NB4 (cell line): ENCODE measurements at places on chromosomes 7 and 10.
A peak's percentile ranks its signal among the peaks of the same experiment; 100 is the strongest.

- DNase-seq, result no peak
Observed at GRCh38 chr7:99559175-99559915, 903 bp downstream of the ZNF655 start.

DNA sequence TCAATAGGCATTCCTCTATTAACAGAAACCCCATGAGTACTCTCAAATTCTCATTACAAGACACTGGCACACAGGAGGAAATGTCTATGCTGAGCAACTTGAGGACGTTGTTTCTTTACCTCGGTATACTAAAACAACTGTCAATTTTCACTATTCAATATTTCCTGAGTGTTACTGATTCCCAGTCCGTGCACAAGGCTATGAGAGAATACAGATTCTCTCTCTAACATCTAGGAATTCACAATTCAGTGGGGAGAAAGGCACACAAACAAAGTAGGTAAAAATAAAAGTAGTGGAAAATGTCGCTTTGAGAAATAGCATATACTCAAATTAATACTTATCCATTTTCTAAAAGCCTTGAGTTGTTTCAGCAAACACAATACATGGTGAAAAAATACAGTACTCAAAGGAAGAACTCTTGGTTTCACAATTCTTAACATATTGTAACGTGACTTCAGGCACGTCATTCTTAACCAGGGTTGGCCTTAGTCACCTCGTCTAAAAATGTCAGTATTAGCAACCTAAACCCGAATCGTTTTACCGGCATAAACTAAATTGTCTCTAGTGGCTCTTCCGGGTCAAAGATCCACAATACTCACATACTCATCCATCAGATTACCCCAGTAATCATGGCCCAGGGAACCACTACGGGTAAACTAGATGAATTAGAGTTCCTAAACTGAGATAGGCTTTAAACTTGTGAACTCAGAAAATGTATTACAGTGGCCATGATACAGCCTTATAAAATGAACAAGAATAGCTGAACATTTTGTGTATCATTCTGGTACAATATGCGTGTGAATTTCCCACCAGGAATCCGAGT, 1.5 kb downstream of the IPMK start:
- DNase-seq, result peak; percentile 72

DNA sequence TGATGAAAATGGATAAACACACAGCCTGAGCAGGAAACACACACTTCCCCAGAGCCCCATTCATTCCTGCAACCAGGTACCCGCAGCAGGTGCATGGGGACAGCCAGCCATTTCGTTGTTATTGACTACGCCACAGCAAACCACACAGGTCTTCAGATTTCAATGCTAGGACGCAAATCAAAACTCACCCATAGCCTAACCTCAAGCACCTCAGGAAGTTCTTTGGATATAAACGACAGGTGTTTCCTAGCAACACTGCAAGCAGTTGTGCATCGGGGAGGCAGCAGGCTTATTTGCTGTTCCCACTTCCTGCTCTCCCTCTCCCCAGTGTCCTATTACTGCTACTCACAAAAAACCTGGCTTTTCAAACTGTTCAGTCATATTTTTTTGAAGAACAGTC, 176.5 kb upstream of the FRMD4A start:
- DNase-seq, result no peak

DNA sequence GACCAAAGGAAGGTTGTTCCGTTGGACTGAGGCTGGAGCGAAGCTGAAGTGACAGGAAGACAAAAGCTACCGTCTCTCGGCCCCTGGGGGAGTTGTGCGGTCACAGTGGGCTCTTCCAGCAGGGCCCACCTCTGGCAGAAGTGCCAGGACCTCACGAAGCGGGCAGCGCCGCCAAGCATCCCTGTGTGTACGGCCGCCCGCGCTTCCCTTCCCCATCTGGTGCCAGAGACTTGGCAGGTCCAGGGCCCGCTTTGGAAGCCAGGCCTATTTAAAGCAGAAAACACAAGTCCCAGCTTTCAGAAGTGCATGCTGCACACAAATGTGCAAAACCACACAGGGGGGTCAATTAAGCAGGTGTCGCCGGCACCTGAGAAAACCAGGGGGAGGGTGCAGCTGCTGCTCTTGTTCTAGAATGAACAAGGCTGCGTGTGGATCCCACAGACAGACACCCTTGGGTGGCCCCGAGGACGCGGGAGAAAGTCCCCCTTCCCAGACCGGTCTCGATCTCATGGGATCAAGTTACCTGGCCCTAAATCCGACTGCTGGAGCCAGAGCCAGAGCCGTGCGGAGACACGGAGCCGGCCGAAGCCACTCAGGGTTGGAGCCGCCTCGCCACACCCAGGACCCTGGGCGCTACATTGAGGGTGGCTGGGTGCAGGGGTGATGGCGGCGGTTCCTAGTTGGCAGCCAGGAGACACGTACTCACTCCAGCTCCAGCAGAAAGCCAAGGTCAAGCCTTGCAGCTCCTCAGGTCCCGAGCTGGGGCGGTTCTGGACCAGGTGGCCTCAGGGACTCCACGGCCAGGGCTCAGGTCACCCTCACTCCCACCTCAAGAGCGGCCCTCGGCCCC, 51.8 kb upstream of the PPP2R2D start:
- DNase-seq, result no peak

- no peak for DNase-seq
Observed at GRCh38 chr7:158310924-158311666, 276.5 kb downstream of the PTPRN2 start.

- peak; percentile 60 for DNase-seq
Observed at GRCh38 chr7:141974831-141975230, 1.3 kb upstream of the TAS2R38 start.

GRCh38 chr10:112471878-112472487, 25.0 kb downstream of the VTI1A start:
- DNase-seq, result peak; percentile 70

DNA sequence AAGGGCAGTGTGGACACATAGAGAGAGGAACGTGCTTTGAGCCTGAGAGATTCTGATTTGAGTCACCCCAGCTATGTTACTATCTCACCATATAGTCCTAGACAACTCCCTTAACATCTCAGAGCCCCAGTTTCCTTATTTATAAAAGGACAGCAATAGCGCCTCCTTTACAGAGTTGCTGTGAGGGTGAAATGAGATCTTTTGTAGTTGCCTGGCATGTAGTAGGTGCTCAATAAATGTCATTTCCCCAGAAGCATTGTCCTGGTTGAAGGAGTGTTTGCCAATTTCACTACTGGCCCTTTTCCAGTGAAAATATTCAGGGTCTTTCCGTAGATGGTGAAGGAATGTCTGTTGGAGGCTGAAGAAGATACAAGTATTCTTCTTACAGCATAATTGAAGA, 51.3 kb upstream of the FAM180A start:
- DNase-seq, result no peak

DNA sequence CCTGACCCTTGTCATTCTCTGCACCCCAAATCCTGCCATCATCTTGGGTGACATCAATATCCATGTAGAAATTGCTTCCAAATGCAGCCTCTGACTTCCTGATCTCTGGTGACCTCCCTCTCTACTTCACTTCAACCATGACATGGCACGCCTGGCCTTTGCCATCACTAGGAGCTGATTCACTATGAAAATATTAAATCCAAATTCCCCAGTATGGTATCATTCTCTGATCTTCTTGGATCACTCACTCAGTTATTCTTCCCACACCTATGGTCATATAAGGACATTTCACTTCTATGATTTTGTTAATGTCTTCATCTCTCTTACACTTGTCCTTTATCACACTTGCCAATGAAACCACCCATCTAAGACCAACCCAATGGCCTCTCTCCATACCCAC, 73.7 kb upstream of the ODAD2 start:
- DNase-seq, result no peak

- no peak for DNase-seq
Observed at GRCh38 chr7:51349820-51350545, 33.4 kb upstream of the COBL start.

- no peak for DNase-seq
Observed at GRCh38 chr7:81112731-81113130, 193.9 kb upstream of the SEMA3C start.

DNA sequence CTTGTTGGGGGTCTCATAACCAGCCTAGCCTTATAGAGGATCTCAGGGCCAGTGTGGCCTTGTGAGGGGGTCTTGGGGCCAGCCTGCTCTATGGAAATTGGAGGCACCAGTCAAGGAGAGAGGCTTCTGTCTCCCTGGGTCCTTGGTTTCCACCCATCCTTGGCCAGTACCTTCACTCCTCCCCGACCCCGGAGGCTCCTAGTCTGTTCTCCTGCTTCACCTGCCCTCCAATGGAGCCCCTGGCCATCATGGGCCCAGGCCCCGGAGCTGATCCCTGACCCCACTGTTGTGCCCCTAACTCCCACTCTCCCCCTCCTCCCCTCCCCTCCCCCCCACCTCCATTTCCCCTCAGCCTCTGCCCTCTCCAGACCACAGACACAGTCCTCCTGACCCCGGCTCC, 29.7 kb downstream of the RASGEF1A start:
- DNase-seq, result no peak

GRCh38 chr10:52541006-52541473, 227.0 kb downstream of the DKK1 start:
- no peak for DNase-seq

DNA sequence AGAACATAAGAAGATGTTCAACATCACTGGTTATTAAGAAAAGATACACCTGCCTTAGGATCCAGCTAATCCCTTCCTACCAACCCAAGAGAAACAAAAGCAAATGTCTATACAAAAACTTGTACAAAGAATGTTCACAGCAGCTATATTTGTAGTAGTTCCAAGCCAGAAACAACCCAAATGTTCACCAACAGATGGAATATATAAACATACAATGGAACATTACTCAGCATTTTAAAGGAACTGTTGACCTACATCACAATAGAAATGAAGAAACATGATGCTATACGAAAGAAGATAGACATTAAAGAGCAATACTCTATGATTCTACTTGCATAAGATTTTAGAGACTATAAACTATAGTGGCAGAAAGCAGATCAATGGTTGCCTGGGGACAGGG, 149.4 kb downstream of the ZNF438 start:
- no peak for DNase-seq

GRCh38 chr7:81503336-81503735, 266.5 kb downstream of the HGF start:
- no peak for DNase-seq

- no peak for DNase-seq
Observed at GRCh38 chr10:77400033-77400432, 237.6 kb downstream of the KCNMA1 start.

- DNase-seq, result no peak
Observed at GRCh38 chr7:151873402-151873965, 3.4 kb downstream of the PRKAG2 start.

- no peak for DNase-seq
Observed at GRCh38 chr10:70562036-70562755, 40.3 kb downstream of the PRF1 start.

DNA sequence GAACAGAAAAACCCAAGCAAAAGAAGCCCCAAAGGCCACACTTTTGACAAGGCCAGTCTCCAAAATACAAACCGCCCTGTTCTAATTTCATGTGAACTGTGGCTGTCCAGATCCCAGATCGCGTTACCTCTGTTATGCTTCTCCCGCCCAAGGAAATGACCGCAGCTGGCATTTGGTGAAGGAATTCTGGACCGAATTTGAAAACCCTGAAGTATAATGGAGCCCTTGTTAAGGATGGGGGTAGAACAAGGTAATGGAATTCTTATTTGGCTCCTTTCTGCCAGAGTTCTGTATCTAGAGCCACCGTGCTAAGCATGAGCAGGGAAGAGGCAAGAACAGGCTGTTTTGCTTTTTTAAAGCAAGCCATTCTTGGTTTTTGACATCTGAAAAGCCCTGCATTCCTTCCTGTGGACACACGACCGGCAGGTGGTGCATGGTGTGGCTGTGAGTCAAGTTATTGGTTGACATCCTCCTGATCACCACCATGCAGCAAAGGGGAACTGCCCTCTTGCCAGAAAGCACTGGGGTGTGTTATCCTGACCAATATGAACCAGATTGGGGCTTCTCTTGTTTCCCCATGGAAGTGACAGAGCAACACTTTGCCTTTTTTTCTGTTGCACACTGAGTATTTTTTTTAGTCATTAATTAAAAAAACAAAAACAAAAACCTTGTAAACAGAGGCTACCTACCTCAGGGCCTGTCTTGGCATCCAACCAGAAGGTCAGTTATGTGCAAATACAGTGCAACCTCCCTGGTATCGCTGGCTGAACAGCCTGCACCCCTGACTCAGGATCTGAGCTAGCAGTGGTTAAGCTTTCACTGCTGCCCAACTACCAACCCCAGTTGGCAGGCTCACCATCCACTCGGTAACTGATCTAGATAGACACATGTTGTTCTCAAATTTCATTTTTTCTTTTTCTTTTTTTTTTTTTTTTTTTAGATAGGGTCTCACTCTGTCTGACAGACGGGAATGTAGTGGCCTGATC, 14.2 kb downstream of the UCMA start:
- DNase-seq, result peak; percentile 53

DNA sequence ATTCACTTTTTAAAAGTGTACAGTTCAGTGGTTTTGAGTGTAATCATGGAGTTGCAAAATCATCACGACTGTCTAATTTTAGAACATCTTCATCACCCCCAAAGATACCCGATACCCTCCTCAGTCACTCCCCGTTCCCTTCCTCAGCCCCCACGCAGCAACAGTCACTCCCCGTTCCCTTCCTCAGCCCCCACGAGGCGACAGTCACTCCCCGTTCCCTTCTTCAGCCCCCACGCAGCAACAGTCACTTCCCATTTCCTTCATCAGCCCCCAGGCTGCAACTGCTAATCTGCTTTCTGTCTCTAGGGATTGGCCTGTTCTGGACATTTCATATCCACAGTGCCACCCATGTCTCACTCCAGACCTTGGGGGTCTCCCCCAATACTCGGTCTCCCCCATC, 161.6 kb upstream of the PPP2R2D start:
- DNase-seq, result peak; percentile 74

- DNase-seq, result no peak
Observed at GRCh38 chr10:24998044-24998443, 17.9 kb downstream of the ENKUR start.
